ENCODE measurements at places on chromosomes 11 and 22.

DNA sequence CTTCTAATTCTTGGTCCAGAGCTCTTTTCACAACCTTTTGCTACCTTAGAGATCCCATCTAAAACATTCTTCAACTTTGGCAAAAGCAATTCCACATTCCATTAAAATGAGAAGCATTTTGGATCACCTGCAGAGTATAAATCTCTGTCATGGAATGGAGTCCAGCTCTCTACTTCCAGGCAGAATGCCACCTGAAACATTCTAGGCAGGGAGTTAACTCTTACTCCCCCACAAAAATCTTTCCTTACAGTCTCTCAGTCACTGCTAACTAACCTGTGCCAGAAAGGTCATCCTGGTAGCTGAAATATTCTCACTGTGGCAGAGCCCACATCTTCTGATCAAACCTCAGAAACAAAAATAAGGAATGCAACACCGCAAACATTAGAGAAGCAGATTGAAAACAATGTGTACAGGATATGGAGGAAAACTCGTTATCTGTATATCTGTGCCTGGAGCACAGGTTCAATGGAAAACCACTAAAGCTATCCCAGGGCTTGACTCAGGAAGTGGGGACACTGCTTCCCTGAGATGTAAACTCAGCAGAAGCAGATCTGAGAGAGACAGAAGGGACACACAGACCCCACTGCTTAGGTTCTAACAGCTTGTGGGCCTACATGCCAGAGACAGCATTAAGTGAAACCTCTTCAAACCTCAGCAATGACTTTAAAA, 78.9 kb downstream of the KCNC1 start:
- no peak for DNase-seq

GRCh38 chr22:36445158-36445668, 36.2 kb downstream of the TXN2 start:
- DNase-seq, result no peak

DNA sequence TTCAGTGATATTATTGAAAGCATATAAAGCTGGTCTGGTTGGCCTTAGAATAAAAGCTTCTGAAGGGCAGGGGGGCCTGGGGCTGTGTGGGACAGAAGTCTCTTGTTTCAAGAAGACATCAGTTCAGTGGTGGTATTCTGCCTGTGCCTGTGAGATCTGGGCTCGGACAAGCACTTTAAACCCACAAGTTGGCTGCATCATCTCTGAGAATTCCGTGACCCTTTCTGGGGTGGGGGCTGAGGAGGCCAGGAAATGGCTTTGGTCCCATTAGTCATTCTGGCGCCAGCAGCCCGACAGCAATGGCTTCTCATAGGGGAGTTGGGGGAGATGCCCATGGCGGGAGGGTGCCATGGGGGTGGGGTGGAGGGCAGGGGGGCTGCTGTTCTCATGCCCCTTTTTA, 104.1 kb downstream of the PKNOX2 start:
- no peak for DNase-seq

DNA sequence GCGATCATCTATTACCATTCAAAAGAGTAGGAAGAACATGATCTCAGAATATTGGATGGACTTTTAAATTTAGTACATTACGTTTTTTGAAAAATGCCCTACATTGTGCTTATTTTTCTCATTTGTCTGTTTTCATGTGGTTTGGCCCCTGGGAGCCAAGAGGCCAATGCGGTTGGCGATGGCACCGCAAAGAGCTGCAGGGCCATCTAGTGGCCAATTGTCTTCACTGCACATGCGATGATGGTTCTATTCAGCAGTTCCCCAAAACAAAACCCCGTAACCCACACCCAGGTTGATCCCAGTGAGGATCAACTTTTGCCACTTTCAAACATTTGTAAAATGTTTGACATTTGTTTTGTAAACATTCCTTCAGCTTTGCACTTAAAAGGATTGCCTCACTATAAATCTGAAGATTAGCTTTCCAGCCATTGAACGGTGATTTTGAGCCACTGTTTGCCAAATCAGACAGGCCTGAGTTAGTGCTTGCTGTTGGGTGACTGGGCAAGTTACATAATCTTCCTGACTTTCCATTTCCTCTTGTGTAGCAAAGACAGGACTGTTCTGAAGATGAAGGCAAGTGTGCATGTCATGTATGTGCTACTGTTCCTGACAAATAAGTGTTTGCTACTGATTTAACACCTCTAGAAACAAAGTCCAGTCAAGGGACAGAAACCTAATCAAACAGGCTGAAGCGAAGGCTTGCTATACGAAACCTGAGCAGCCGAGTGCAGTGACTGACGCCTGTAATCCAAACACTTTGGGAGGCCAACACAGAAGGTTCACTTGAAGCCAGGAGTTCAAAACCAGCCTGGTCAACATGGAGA, 29.2 kb upstream of the XBP1 start:
- peak; percentile 71 for DNase-seq

DNA sequence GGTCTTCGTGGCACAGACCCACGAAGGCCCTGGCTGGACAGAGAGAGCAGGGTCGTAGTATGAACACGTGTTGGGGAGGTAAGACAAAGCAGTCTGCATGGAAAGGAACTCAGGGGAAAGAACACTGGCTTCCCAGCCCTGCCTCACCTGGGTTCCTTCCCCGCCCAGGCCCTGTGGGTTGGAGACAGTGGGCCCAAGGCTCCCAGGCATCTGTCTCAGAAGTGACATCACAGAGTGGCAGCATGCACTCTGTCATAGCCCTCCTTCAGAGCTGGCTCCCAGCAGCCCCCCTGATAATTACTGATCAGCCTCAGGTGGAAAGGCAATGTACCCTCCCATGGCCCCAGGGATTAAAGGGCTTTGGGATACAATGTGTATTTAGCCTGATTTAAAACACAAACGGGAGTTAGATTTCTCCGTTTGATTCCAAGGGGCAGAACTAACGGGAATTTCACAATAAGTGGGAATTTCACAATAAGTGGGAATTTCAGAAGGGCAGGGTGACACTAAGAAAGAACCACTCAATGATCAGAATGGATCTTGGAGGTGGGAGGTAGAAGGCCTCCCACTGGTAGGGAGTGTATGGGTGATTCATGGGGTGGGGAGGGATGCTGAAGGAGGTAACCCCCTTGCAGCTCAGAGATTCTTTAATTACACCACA, 65.1 kb downstream of the SLC22A12 start:
- no peak for DNase-seq

DNA sequence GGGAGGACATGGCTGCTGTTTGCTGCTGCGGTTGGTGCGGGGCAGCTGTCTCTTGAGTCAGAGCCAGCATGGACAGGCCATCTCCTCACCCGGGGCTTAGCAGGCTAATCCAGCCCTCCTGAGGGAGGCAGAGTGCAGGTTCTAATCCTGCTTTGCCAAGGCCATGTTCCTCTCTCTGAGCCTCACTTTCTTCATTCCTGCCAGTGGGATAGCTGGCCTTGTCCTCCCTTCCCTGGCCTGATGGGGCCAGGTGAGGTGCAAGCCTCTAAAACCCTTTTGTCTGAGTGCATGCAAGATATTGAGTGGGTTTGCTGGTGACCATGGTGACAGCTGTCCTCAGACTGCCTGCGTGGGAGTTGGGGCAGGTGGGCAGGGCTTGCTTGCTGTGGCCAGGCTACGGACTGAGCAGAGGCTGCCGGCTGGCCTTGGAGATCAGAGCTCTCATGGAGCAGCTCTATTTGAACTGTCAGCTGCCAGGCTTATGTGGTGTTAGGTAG, 3.6 kb downstream of the USP35 start:
- no peak for DNase-seq

DNA sequence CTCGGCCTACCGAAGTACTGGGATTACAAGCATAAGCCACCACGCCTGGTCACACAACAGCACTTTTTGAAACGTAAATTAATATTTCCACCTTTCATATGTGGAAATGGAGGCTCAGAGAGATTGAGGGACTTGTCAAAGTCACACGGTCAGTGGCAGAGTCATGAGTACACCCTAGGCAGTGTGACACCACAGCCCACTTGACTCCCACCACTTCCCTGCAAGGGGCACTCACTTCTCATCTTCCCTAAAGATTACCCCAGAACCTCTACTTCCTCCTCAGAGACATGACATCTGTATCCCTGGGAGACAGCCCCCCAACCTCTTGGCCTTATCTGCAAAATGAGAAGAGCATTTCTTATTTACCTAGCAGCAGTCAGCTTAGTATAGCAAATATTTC, 16.5 kb upstream of the MYOD1 start:
- no peak for DNase-seq

- no peak for DNase-seq
These were observed 85.0 kb downstream of the CD44 start for GRCh38 chr11:35223991-35224390.

DNA sequence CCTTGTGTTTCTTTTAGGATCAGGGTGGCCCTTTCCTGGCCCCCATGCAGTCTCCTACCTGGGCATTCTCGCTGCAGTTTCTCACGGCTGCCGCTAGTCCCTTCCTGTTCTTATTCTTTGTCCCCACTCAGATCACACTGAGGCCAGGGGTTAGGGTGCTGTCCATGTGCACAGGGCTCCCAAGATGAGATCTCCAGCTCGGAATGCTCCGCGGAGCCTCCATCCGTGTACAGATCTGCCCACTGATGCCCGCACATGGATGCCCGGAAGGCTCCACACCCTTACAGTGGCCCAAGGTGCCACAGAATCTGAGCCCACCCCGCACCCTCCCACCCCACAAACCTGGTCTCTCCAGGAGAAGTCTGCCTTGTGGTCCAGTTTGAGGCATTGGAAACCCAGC, 457.3 kb downstream of the TBC1D22A start:
- no peak for DNase-seq

DNA sequence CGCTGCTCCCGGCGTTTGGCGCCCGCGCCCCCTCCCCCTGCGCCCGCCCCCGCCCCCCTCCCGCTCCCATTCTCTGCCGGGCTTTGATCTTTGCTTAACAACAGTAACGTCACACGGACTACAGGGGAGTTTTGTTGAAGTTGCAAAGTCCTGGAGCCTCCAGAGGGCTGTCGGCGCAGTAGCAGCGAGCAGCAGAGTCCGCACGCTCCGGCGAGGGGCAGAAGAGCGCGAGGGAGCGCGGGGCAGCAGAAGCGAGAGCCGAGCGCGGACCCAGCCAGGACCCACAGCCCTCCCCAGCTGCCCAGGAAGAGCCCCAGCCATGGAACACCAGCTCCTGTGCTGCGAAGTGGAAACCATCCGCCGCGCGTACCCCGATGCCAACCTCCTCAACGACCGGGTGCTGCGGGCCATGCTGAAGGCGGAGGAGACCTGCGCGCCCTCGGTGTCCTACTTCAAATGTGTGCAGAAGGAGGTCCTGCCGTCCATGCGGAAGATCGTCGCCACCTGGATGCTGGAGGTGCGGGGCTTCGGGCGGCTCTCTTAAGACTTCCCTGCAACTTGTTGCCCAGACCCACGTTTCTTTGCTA, at the start of gene CCND1:
Gene CCND1 (plus strand): TSS at position 162 of the 587 bp plus-strand sequence. CDS start 158 bp downstream, at position 320.
- DNase-seq, result peak; percentile 25

- DNase-seq, result no peak
These were observed at the start of the genes NLRP14 and ZNF214 for GRCh38 chr11:7020183-7020917. Gene NLRP14 (plus strand): TSS chr11:7020479. CDS start chr11:7038587, 18,108 bp downstream. Gene ZNF214 (minus strand): TSS chr11:7020346. CDS start chr11:7002835, 17,511 bp downstream.

- no peak for DNase-seq
These were observed 7.1 kb upstream of the QSER1 start for GRCh38 chr11:32885556-32885955.

- no peak for DNase-seq
These were observed 1293.4 kb downstream of the TBC1D22A start for GRCh38 chr22:48055827-48056226.

Data from activated T-cell treated with anti-CD3 and anti-CD28 coated beads for 24 hours (primary cell).